ENCODE measurements at places on chromosomes 12 and 14. TPM values are rescaled to one million over a fixed set of nuclear protein-coding genes. Genes with fewer than 3 reads are reported as not detected.

The KLRC2 gene
- total RNA-seq = not detected

The SLC38A4 gene
- not detected for total RNA-seq

The PLD4 gene
- not detected for total RNA-seq

The C12orf42 gene
- not detected for total RNA-seq

The TAS2R8 gene
- not detected for total RNA-seq

The OLR1 gene
- total RNA-seq = 2.1 TPM

The HAL gene
- total RNA-seq = 1.5 TPM

The GSC gene
- not detected for total RNA-seq

The GRIP1 gene
- not detected for total RNA-seq

The NDRG2 gene
- total RNA-seq = 216 TPM

The HSPA2 gene
- 22.9 TPM for total RNA-seq

The SLC48A1 gene
- total RNA-seq = 144 TPM

The KRT71 gene
- total RNA-seq = not detected

The COL2A1 gene
- total RNA-seq = not detected
